ENCODE measurements at places on chromosomes 1 and 21.

DNA sequence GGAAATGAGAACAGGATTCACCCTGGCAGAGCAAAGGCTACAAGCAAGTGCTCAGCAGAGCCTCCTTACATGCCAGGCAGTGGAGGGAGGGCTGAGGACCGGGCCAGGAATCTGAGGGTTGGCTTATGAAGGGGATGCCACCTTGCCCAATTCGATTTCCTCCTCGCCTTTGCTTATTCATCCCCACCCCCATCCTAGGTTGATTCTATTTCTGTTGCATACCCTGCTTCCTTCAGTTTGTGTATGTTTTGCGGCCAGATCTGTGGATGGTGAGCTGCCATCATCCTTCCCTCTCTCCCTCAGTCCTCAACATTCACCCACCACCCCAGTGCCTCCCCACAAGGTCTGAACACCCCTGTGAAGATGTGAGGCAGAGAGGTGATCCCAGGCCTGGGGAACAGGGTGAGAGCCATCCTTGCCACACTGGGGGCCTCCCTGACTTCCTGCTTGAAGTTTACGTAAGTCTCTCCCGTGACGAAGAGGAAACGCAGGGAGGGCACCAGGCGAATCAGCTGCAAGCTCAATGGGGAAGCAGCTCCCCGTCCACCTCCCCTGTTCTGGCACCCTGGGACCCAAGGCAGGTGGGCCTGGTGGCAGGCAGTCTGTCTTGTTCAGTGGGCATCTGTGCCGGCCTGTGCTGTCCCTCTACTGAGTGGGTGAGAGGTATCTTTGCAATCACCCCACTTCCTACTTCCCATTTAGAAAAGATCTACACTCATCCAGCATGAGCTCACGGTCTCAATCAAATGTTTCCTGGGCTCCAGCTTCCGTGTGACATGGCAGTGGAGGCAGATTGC is 50.6 kb upstream of the CNTN2 start:
- peak; percentile 28 for DNase-seq

GRCh38 chr1:150194381-150195031 is 41.4 kb downstream of the ANP32E start:
- no peak for DNase-seq

- DNase-seq, result no peak
Measured at GRCh38 chr1:204997591-204998355, 45.2 kb upstream of the CNTN2 start.

DNA sequence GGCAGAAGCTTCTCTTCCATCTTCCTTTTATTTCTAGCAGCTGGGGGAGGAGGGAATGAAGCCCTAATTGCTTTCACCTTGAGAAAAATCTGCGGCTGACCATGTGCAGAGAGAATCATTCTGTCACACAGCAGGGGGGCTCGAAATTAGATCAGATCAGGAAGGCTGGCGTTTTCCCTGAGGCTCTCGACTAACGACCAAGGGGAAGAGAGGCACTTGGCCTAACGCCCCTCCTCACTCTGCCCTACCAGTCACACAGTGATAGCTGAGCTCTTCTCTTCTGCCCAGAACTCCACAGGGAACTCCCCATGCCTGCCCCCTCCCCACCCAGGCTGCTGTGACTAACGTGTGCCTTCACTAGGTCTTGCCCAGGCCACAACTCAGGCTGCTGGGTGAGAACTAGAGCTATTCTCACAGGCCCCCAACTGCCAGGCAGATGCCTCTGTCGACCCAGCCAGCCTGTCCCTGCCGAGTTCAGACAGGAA is 26.5 kb upstream of the KHDRBS1 start:
- no peak for DNase-seq
